ENCODE measurements at places on chromosomes 4 and X. TPM values are rescaled to one million over a fixed set of nuclear protein-coding genes. Genes with fewer than 3 reads are reported as not detected.

Gene EREG
- 165 TPM for total RNA-seq

Gene PUDP
- total RNA-seq, result 3.2 TPM

Gene TMEM47
- not detected for total RNA-seq

DNA sequence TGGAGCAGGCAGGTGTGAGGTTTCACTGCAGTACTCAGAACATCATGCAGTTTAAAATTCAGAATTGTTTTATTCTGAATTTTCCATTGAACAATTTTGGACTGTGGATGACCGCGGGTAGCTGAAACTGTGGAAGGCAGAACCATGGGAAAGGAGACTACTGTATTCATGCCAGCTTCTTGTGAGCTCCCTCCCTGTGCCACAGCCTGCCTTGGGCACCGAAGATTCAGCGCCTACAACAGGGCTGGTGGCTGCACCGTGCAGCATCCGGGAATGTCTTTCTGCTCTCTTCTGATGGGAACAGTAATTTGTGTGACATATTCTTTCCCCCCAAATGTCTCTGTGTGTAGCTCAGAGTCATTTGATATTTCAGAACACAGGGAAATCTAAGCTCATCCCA, 118.5 kb upstream of the NKX1-1 start:
- DNase-seq, result no peak

DNA sequence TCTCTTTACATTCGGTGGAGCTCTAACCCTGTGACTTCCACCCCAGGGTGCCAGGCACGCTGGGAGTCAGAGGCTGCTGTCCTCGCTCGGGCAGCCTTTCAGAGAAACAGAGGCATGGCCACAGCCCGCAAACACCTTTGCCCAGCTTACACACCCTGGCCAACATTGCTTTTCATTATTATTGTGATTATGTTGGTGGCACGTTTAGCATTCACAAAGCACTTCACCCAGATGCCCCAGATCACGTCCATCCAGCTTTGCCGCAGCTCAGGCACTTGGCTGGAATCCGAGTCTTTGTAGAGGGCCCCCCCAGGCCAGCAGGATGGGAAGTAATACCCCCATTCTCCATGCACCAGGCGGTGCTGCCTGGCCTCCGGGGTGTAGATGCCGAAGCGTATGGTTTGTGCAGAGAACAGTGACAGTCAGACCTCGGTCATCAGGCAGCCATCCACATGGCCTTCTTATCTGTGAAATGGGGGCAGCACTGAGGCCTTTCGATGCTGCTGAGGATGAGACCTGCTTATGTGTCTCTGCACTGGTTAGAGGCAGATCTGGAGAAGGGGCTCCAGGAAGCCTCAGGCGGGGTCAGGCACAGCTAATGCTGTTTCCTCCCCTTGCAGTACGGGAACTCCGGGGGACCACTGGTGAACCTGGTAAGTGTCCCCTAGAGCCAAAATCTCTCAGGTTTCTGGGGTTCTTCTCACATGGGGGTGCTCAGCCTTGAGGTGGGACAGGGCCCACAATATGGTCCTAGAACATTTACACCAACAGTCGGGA, 22.3 kb downstream of the HTRA3 start:
- no peak for DNase-seq

GRCh38 chr4:87989765-87990164, 14.3 kb downstream of the SPP1 start:
- DNase-seq, result no peak

GRCh38 chr4:73976716-73977115, 5.1 kb downstream of the PF4 start:
- DNase-seq, result no peak

DNA sequence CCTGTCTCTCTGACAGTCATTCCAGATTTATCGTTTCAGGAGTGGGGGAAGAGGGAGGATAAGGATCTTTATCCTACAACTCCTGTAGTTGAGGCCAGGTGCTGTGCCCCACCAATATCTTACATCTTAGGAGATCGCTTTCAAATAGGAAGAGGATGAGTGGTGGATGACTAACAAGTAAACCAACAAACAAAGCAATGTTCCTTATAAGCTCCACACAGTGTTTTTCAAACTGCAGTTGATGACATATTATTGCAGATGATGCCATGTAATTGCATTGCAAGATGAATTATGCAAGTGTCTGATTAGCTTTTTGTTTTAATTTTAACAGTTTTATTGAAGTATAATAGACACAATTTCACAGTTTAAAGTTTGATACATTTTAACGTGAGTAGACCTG, 35.8 kb upstream of the TMEM164 start:
- no peak for DNase-seq
